ENCODE measurements at places on chromosomes 3 and 15.

DNA sequence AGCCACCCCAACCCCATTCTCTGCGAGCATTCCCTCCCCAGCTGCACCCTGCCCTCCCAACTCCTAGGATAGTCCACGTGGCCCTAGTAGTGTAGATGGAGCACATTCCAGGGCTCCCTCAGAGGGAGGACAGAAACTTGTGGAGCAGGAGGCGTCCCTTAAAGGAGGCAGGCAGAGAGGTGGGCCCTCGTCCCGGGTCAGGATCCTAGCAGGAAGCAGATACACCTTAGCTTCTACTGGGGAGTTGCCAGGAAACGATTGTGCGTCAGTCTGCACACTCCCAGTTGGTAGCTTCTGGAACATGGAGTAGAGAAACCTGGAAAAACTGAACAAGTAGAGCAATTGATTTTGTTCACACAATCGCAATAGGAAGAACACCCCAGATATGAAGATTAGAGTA lies 43.9 kb upstream of the KLHL25 start:
- no peak for DNase-seq

DNA sequence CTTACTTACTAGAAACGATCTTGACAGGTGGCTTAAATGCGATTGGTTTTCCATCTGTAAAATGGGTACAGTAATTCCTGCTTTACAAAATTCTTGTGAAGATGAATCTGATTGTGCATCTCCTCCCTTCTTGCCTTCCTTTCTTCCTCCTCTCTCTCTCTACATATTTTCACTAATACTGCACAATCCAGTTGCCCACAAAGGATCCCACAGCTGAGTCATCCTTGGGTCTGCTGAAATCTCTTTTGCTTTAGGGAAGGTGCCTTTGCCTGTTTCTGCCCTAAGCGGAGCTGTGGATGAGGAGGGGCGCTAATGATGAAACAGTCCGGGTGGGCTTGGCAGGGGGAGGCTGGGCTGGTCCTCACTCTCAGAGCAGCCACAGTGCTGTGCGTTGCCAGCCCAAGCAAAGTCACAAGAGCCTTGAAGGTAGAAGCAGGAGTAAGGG lies 46.1 kb downstream of the AMOTL2 start:
- no peak for DNase-seq

- no peak for DNase-seq
Observed at GRCh38 chr3:110352841-110353604, 718.6 kb upstream of the NECTIN3 start.

GRCh38 chr3:14397046-14397445 lies 5.4 kb upstream of the SLC6A6 start:
- DNase-seq = no peak

GRCh38 chr3:190746531-190746930 lies 116.0 kb downstream of the GMNC start:
- DNase-seq = no peak

GRCh38 chr3:98612587-98612986 lies 19.2 kb upstream of the CPOX start:
- DNase-seq = no peak

DNA sequence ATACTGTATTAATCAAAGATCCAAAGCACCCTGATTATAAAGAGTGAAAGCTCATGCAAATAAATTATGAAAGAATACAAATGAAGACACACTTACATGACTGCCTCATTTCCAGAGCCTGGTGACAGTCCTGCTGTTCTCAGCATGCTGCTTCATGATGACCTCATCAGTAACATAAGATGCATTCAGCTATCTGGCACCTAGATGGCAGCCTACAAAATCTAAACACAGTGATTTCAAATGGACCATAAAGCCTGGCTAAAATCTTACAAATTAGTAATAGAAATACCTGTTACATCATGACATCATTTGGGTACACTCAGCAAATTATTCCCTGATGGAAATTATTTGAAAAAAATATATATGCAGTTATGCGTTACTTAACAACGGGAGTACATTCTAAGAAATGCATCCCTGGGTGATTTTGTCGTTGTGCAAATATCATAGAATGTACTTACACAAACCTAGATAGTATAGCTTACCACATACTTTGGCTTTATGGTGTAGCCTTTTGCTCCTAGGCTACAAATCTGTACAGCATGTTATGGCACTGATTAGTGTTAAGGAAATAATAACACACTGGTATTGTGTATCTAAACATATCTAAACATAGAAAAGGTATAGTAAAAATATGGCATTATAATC lies 207.2 kb downstream of the EPHA3 start:
- no peak for DNase-seq

GRCh38 chr3:140085001-140085400 lies 150.0 kb downstream of the CLSTN2 start:
- no peak for DNase-seq

DNA sequence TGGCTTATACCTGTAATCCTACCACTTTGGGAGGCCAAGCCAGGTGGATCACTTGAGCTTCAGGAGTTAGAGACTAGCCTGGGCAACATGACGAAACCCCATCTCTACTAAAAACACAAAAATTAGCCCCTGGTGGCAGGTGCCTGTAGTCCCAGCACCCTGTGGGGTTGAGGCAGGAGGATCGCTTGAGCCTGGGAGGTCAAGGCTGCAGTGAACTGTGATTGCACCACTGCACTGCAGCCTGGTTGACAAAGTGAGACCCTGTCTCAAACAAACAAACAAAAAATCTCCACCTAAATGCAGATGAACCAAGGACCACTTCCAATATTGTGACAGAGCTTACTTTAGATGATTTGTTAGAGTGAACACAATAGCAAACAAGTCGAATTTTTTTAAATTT lies 53.7 kb downstream of the TP53BP1 start:
- no peak for DNase-seq

- no peak for DNase-seq
Observed at GRCh38 chr3:34202975-34203374, 404.5 kb downstream of the PDCD6IP start.

- no peak for DNase-seq
Observed at GRCh38 chr15:61064651-61065050, 164.5 kb downstream of the RORA start.

DNA sequence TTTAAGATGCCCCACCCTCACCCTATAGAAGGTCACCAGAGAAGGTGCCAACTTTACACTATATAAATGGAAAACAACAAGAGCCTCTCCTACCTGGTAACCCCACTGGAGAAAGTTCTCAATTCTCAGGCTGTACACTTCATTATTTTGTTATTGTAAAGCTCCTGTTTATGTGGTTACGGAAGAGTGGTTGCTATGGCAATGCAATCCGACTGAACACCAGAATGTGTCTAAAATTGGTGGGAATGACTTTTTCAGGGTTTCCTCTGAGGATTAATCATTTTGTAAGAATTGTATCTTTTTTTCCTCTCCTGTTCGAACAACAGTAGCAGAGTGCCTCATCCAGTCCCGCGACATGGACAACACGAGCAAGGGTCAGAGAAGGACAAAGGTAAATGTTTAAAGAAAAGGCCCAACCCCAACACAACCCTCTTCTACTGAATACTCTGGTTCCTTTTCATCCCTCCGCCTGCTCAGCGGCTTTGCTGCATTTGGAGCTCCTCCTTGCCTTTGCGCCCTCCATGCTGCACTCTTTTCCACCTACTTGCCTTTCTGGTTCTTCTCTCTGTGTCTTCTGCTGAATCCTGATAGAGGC lies 45.3 kb downstream of the DGKG start:
- DNase-seq = no peak

GRCh38 chr15:99425657-99426301 lies 140.0 kb upstream of the MEF2A start:
- no peak for DNase-seq

DNA sequence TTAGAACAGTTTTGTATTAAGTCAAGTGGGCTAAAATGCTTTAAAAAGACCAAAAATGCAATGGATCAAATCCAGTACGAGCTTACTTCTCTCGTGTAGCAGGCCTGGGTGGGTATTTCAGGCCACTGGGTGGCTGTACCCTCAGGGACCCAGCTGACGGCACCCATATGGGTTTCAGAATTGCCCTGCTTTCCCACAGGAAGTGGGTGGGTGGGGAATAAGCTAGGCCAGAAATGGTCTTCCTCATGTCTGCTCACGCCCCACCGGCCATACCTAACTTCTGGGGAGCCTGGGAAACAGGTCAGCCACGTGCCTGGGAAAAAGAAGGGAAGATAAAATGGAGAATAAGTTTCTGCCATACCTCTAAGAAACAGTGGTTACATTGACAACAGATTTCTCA lies 20.3 kb downstream of the GPR160 start:
- DNase-seq = no peak

DNA sequence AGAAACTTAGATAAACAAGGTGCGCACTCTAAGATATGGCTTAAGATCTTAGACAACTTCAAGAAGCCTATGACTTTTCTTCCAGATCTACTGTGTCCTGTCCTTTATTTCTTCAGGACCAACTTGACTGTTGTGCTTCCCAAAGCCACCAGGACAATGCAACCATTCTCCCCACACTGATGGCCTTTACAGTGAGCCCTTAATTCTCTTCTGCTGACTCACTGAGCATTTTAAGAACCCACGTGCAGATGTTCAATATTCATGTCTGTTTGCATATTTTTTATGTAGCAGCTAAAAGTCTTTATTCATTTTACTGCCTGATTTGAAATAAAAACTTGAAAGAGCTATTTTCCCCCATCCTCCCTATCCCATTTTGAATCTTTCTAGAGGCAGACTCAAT lies 103.3 kb upstream of the SLC2A2 start:
- no peak for DNase-seq

- no peak for DNase-seq
Observed at GRCh38 chr3:72372161-72372560, 476.1 kb downstream of the SHQ1 start.

DNA sequence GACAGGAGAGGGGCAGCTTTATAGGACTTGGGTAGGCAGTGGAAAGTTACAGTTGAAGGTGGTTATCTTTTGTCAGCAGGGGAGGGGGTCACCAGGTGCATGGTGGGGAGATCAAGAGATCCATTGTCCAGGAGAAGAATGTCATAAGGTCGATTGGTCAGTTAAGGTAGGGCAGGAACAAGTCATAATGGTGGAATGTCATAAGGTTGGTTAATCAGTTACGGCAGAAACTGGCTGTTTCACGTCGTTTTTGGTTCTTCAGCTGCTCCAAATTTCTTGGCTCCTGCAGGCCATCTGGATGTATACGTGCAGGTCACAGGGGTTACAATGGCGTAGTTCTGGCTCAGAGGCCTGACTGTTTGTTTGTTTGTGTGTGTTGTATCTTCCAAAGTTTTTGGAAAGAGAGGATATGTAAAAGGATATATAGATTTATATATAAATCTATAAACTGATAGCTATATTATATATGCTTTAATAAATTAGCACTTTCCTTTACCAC lies 565.1 kb downstream of the ZNF385D start:
- DNase-seq = no peak

- no peak for DNase-seq
Observed at GRCh38 chr3:153970741-153971347, 150.3 kb upstream of the ARHGEF26 start.

DNA sequence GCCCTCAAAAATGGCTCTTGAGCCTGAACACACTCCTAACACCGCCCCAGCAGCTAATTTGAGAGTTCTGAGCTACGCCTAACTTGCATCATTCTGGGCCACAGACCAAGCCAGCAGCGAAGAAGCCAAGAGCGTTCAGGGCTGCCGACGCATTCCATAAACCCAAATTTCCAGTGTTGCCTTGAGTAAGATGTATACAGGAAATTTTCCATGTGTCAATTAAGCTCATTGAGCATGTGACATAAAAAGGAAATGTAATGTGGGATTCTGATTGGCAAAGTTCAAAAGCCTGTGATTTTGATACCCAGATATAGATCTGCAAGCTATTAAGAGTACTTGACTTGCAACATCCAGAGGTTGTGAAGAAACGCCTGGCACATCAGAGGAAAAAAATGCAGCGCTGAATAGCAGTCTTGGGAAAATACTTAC lies 148.6 kb upstream of the NR2F2 start:
- no peak for DNase-seq

DNA sequence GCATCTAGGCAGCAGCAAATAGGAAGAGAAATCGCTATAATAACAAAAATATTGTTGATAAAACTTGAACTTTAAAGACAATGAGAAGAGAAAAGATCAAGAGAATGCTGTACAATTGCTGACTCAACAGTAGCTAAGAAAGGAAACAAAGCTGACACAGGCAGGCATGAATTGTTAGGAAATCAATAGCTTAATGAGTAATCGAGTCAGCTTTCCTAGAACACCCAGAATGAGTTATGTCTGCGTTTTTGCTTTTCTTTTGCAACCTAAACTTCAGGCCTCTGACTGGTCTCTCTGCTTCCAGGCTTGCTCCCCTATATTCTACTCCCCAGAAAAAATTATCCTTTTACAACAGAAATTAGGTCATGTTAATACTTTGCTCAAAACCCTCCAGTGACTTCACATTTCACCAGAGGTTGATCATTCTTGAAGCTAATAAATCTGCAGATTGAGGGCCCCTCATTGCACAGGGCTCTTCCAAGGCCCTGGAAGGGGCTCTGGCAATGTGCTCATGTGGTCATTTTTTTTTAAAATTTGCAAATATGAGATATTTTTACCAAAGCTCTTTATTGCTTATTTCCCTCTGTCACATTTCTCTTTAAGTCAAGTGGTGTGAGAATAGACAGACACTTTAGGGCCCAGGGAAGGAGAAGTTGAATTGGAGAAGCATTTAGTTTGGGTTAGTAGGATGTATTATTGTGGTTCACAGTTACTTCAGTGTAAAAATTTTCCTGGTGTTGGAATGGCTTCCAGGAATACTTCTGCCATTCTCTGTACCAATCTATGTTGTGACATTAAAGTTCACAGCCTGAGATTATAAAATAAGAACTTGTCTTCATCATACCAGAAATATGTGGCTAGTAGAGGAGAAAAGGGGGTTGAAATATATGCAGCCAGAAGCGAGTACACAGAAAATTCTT lies 116.3 kb downstream of the TMCO5A start:
- DNase-seq = no peak

DNA sequence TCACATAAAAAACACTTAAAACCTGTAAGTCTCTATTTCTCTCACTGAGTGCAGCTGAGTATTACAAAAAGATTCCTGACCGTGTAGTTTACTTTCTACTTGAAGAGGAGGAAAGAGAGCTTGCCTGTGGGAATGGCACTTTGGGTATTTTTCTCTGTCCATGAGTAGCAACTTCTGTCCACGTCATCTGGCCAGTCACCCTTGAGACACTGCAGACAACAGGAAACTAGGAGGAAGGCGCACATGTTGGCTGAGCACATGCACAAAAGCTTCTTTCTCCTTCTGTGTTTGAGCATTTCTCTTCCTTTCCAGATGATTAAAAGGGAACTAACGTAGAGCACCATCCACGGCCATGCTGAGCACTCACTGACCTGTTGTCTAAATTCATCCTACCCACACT lies 19.7 kb downstream of the STARD5 start:
- no peak for DNase-seq
